Skeletal muscle cell (primary cell): ENCODE measurements at places on chromosomes 2 and 18.

- DNase-seq: no peak
Measured at GRCh38 chr2:2842466-2842865, 511.4 kb upstream of the MYT1L start.

DNA sequence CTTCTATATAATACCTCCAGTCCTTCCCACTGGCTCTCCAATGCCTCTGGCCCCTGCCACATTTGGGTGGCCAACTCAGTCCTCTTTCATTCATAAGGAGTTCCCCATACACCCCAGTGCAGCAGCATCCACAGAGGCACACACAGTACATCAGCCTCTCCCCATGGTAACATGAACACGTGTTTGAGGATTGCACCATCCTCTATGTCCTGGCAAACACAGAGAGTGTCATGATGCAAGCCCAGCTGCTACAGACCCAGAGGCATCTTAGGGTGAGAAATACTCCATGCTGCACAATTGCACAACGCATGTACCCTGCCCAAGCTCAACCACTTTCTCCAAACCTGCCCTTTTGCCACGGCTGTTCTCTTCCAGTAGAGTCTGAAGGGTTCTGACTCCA is 11.5 kb downstream of the IGFBP5 start:
- DNase-seq: peak; percentile 97

- DNase-seq: no peak
Measured at GRCh38 chr2:96546797-96547196, 10.2 kb downstream of the ARID5A start.

- no peak for DNase-seq
Measured at GRCh38 chr2:30566631-30567030, 119.6 kb downstream of the LCLAT1 start.

DNA sequence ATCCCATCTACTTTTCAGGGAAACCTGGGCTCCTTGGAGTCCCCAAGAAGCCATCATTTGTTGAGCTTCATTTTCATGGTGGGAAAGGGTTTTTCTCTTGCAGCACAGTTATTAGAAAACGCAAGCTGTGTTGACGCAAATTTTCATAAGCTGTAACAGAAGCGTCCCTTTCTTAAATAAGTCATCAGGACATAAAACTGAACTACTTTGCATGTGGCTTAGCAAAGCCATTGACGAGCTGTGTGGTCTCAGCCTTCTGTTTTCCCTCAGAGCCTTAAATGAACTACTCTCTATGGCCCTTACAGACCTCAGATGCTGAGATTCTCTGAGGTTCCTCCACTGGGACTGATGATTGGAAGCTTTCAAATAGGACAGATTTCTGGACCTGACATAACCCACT is 85.1 kb downstream of the ARL4C start:
- DNase-seq: no peak

GRCh38 chr2:230128623-230129342 is 60.1 kb upstream of the SLC16A14 start:
- DNase-seq: no peak

DNA sequence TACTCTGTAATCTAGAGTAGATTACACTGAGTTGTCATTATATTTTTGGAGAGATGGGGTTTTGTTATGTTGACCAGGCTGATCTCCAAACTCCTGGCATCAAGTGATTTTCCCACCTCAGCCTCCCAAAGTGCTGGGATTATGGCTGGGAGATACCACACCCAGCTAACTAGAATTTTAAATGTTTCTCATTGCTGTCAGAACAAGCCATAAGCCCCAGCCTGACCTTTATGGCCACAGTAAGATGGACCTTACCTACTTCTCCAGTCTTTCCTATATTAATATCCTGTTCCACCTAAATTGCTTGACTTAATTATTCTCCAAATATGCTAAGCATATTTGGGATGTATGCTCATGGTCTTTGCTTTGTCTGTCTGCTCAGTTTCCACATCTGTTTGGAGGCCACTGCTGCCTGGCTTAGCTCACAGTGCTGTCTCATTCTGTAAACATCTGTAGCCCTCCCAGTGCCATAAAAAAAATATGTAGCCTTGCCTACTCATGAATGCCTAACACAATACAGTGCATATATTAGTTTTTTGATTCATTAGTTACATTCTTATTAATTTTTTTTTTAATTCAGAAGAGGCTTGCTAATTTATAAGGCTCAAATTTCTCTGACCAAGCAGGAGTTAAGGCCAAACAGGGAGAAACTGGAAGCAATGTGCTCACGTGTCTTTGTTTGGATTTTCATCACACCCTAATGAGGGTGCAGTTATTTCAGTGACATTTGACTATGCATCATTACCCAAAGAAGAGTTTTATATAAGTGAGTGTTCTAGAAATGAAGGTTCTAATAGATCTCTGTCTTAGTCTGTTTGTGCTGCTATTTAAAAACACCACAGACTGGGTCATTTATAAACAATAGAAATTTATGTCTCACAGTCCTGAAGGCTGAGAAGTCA is 45.3 kb upstream of the PSME4 start:
- DNase-seq: peak; percentile 64

DNA sequence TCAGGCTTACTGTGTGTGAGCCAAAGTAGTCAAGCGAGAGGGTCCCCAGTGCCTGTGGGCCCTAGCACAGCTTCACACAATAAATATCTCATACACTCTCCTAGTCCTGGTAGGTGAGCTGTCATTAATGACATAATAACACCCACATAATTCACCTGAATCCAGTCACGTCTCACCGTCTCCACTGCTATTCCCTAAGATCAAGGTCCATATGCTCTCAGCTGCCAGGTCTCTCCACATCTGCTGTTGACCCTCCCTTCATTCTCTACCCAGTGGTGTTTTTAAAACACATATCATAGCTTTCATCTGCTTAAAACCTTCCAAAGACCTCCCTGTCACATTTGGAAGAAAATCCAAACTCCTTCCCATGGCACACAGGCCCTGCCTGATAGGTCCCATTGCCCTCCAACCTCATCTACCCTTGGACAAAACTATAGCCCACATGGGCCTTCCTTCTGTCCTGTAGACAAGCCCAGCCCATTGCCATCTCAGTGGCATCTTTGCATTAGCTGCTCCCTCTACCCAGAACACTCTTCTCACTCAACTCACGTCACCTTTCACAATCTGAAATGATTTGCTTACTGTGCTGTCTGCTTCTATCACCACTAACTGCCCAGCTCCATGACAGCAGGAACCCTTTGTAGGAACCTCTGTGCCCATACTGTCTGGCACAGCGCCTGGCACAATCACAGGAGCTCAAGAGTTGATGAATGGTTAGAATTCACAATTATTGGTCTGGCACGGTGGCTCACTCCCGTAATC is 7.5 kb downstream of the KCNG3 start:
- no peak for DNase-seq

DNA sequence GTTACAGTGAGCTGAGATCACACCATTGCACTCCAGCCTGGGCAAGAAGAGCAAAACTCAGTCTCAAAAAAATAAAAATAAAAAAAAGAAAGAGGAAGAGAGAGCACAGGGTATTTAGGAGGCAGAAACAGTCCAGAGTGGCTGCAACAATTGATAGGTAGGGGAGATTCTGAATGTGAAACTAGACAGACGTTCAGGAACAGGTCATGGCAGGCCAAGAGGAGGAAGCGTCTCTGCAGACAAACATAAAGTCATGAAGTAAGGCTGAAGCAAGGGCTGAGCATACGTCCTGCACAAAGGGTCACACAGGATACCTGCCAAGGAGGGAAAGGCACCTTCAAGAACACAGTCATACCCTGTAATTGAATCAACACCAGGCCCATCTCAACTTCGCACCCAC is 64.1 kb upstream of the ZNF532 start:
- no peak for DNase-seq

- no peak for DNase-seq
Measured at GRCh38 chr18:27749194-27749593, 427.7 kb downstream of the CDH2 start.

DNA sequence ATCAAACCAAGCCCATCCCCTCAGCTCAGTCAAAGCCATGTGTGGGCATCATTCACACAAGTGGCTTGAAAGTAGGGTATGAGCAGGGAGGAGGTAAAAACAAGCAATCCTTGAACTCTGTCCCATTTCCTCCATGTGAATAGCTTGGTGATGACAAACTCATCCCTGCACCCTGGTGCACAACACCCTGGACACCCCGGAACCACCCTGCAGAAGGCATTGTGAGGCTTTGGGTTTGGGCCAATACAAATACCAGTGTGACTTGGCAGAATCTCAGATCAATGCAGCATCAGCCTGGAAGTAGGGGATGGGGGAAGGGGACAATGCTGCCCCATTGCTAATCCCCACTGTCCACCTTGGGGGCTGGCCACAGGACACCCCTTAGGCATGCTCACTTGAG is 28.6 kb downstream of the TGFA start:
- no peak for DNase-seq

DNA sequence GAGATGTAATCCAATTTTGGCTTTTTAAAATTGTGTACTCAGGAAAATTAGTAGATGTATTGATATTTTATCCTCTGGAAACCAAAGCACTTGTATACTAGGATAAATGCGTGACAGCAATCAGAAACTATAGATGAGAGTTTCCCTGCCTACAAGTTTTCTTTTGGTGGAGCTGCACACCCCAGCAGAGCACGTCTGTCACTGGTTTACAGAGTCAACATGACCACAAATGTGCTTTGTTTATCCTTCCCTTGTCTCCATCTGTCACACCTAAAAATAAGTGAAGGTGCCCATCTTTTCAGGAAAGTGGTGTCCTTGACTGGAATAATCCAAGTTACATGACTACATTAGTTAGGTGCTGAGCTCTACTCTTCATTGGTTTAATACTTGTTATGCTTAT is 210.4 kb upstream of the DSEL start:
- DNase-seq: no peak

GRCh38 chr2:237509151-237509550 is 22.1 kb downstream of the MLPH start:
- DNase-seq: no peak

GRCh38 chr2:159192371-159192918 is 94.1 kb downstream of the WDSUB1 start:
- no peak for DNase-seq

GRCh38 chr2:108918941-108919341 is 70.1 kb downstream of the EDAR start:
- no peak for DNase-seq

- no peak for DNase-seq
Measured at GRCh38 chr2:120654381-120655134, 81.1 kb upstream of the GLI2 start.

DNA sequence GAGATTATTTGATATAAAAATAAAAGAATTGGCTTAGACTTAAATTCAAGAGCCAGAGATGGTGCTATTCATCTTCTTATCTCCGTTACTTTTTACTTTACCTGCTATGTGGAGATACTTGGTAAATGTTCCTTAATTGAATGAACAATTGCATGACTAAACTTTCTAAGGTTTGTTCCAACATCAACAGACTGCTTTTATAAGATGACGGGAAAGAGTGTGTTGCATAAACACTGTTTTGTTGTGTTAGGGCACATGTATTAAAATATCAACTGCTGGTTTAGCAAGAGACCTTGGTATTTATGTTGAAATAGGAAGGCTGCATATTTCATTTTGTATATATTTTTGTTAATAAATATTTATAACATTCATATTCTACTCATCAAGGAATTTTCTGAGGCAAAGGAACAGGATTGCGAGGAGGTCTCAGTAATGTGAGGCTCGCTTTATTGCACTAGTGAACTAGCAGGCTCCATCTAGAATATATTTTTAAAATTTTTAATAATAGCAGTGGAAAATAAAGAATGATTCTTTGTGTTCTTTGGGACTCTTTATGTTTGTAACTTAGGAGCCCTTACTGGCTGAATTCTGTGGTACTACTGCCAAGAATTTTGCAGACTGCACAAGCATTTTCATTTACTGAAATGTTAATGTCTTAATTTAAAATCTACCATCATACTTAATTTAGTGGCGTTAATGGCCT is 10.7 kb upstream of the NFE2L2 start:
- peak; percentile 71 for DNase-seq

- no peak for DNase-seq
Measured at GRCh38 chr2:47254464-47254863, 99.4 kb upstream of the STPG4 start.
